ENCODE measurements at places on chromosomes 16 and 17.
A peak's percentile ranks its signal among the peaks of the same experiment; 100 is the strongest.

DNA sequence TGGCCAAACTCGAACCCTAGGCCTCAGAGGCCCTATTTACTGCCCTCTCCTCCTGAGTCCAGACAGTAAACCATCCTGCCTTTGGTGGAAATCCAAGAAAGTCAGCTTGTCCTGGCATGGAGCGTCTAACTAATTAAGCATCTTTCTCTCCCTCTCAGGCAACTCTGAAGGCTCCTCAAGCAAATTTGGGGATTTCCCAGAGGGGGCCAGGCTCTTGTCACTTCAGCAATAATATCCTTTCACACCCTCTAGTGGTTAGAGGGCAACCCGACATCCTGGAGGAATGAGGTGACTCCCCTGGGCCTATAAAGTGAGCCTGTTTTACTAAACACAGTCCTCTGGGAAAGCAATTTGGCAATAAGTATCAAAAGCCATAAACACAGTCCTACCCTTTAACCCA lies 60.4 kb downstream of the NOG start:
- DNase-seq: no peak

- peak; percentile 4 for DNase-seq
Measured at GRCh38 chr16:10256784-10257641, 74.8 kb upstream of the GRIN2A start.

DNA sequence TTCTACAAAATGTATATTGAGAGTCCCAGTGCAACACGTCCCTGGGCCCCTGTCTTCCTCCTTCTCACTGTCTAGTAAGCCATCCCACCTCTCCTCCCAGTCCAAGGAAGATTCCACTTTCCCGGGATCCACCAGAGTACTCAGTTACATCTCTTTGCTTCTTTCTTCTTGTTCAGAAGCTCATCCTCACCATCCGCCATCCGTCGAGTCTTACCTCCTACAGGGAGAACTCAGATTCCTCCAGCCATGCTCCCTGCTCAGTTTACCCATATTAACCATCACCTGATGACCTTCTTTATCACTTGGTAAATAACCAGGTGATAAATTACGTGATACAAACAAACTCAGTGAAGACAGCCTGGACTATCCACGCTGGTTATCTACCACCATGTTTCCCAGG lies 57.1 kb downstream of the CYTH1 start:
- DNase-seq: no peak

DNA sequence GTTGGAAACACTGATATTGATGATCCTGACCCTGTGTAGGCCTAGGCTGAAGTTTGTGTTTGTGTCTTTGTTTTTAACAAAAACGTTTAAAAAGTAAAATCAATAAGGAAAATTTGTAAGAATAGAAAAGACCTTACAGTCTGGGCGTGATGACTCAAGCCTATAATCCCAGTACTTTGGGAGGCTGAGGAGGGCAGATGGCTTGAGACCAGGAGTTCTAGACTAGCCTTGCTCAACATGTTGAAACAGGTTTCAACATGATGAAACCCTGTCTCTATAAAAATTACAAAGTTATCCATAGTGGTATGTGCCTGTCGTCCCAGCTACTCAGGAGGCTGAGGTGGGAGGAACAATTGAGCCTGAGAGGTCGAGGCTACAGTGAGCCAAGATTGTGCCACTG lies 18.3 kb upstream of the TOM1L1 start:
- DNase-seq: no peak

DNA sequence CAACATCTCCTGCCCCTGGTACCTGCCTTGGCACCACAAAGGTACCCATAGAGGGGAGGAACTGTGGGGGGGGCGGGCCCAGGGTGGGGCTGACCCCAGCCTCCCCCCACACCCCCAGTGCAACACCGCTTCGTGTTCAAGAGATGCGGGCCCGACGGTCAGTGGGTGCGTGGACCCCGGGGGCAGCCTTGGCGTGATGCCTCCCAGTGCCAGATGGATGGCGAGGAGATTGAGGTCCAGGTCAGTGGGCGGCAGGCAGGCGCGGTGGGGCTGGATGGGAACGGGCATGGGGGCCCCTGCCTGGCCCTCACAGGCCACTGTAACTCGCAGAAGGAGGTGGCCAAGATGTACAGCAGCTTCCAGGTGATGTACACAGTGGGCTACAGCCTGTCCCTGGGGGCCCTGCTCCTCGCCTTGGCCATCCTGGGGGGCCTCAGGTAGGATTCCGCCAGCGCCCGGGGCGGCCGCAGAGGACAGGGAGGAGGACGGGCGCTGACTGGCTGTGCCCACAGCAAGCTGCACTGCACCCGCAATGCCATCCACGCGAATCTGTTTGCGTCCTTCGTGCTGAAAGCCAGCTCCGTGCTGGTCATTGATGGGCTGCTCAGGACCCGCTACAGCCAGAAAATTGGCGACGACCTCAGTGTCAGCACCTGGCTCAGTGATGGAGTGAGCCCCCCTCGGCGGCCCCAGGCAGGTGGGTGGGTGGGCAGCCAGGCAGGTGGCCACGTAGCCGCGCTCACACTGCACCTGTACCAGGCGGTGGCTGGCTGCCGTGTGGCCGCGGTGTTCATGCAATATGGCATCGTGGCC lies 7.1 kb downstream of the GCGR start:
- no peak for DNase-seq
